ENCODE measurements at places on chromosomes 5 and 9.

GRCh38 chr5:62795926-62796325 lies 217.3 kb downstream of the LRRC70 start:
- no peak for DNase-seq

DNA sequence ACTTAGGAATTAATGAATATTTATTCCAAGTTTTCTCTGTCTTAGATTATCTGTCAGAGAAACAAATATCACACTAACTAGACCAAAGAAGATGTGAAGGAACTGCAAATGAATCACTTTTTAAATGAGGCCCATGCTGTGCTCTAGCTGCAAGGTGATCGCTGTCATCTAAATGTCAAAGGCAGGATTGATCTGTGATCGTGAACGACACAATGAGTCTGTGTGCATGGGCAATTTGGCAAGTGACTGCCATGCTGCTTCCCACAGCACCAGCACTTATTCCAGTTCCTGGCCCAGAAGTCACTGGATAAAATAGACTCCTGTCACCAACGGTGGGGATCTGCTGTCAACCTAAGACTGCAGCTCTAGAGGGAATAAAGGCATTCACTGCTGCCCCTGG lies 141.2 kb downstream of the TRIM36 start:
- DNase-seq, result peak; percentile 55

- no peak for DNase-seq
Observed at GRCh38 chr5:136375920-136376319, 10.6 kb upstream of the TRPC7 start.

DNA sequence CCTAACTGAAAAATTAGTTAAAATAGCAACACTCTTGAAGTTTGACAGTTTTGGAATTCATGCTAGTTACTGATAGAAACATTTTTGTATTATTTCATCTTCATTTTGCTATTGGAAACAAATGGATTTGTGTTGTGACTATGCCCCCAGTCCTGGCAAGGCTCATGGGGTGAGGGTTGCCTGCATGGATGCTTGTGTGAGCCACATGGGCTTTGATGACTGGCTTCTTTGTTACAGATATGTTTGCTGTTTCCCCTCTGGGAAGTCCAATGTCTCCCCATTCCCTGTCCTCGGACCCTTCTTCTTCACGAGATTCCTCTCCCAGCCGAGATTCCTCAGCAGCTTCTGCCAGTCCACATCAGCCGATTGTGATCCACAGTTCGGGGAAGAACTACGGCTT lies 44.2 kb downstream of the CD180 start:
- DNase-seq, result no peak

- DNase-seq, result peak; percentile 25
Observed at GRCh38 chr9:33289496-33289895, 820 bp upstream of the NFX1 start.

DNA sequence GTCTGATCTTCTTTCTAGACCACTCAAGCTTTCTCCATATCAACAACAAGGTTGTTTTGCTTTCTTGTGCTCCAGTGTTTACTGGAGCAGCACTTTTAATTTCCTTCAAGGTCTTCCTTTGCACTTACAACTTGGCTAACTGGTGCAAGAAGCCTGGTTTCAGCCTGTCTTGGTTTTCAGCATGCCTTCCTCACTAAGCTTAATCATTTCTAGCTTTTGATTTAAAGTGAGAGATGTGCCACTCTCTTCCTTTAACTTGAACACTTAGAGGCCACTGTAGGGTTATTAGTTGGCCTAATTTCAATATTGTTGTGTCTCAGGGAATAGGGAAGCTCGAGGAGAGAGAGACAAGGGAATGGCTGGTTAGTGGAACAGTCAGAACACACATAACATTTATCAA lies 13.4 kb downstream of the AK3 start:
- no peak for DNase-seq

DNA sequence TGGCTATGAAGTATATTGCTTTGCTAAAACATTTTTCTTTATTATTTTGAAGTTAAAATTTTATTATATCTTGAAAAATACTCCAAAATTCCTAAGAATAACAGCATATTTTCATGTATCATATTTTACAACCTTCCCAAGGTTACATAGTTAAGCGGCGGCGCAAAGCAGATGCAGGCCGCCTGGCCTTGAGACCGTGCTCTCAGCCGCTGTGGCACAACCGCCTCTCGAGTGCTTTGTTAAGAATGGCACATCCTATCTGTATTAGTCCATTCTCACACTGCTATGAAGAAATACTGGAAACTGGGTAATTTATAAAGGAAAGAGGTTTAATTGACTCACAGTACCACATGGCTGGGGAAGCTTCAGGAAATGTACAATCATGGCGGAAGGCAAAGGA lies 228.8 kb downstream of the ARRDC3 start:
- no peak for DNase-seq

- DNase-seq, result no peak
Observed at GRCh38 chr9:121380846-121381245, 10.8 kb upstream of the STOM start.
